ENCODE measurements at places on chromosomes 2 and 18.

- no peak for DNase-seq
These were observed 27.3 kb downstream of the KIF3C start for GRCh38 chr2:25955036-25955435.

DNA sequence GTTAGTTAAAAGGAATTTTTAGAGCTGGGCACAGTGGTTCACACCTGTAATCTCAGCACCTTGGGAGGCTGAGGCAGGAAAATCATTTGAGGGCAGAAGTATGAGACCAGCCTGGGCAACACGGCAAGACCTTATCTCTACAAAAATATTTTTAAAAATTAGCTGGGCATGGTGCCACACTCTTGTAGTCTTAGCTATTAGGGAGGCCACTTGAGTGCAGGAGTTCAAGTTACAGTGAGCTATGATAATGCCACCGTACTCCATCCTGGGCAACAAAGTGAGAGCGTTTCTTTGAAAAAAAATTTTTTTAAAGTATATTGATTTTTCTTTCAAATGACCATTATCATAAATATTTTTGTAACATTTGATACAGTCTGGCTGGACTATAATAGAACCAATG, 93.6 kb upstream of the FAM117B start:
- DNase-seq = no peak

DNA sequence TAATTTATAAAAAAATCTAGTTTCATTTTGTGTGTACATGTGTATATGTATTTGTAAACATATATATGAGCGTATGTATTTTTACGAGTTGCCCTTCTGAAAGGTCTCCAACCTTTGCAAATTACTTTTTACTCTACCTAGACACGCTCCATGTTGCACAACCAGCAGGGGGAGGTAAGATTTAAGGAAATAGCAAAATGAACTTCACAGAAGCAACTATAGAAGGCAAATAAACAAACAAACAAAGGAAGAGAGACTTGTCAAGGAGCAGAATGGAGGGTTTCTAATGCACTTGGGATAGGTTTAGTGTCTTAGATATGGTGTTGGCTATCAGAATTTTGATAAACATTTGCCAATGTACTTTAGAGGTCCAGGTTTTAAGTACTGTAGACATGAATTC, 820.5 kb upstream of the POU3F3 start:
- DNase-seq = no peak

DNA sequence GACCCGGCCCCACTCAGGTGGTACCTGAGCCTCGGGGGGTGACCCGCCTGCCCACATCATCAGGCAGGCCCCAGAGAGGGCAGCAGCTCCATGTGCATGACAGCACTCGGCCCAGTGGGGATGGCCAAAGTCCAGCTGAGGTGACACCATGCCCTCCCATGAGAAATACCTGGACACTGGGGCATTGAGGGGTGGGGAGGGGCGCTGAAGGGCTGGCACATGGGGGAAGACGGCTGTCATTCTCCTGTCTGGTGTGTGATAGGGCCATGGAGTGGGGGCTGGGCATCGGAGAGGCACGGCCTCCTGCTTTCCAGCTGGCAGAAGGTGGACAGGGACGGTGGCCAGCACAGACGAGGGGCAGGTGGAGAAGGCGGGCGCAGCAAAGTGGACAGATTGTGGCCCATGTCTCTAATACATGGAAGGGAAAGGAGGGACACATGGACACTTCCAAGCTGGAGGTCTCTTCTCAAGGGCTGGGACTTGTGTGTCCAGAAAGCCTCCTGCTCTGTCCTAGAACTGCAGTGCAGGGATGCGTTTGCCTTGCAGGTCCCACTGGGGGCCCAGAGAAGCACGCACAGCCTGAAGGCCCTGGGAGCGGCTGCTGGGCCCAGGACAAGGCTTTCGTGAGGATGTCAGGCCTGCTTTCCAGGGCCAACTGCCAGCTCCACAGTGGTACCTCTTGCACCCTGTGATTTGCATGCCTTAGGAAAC, 302.2 kb downstream of the NDUFA10 start:
- DNase-seq = no peak

DNA sequence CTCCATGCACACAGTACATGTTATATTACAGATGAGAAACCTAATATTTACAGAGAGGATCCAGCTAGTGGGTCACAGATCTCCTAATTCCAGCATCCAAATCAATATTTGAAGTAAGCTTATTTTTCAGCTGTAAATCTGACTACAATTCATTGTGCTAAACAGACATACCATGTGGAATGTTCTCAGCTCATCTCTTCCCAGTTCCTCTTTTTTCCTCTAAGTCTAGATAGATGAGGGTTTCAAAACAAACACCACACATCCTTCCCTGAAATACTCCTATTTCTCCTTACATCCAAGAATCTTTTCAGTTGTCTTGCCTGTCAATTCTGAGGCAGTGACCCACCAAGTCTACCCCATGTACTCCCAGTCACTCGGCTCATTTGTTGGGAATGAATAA, 200.7 kb upstream of the PIK3C3 start:
- DNase-seq = no peak

All from activated gamma-delta T cell (primary cell).